Central memory CD4-positive, alpha-beta T cell (primary cell): ENCODE measurements at places on chromosomes 7 and 10.
A peak's percentile ranks its signal among the peaks of the same experiment; 100 is the strongest.

- peak; percentile 45 for DNase-seq
These were observed 562 bp downstream of the TMEM243 start for GRCh38 chr7:87218796-87219544.

GRCh38 chr10:16968416-16969041 lies 151.3 kb upstream of the RSU1 start:
- no peak for DNase-seq

DNA sequence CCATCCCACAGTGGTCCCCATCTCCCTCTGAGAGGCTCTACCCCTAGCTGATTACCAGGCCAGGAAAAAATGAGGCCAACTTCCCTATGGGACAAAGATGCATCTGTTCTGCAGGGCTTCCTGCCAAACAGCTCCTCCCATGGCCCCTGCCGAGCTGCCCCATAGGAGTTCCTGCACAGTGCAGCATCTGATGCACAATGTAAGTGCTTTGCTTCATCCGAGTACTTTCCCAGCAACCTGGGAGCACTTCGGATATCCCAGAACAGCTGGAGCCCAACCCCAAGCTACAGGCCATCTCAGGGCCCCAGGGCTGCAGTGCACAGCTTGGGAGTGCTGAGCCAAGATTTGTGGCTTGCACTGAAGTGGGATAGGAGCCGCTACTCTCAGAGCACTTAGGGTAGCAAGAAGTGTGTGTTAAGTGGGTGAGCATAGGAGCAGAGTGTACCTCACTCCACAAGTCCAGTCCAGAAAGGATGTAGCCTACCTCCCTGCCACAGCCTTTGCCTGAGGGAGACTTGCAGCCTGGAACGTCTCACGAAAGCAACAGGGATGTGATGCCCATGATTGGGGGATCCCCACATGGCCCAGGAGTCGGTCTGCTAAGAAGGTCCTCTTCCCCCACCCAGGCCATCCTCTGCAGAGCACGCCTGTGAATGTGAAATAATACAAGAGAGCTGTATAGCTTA lies 209.6 kb upstream of the VWC2 start:
- no peak for DNase-seq

- no peak for DNase-seq
These were observed 1.1 kb upstream of the AEBP1 start for GRCh38 chr7:44102846-44103565.
